ENCODE measurements at places on chromosomes 7 and 10.

DNA sequence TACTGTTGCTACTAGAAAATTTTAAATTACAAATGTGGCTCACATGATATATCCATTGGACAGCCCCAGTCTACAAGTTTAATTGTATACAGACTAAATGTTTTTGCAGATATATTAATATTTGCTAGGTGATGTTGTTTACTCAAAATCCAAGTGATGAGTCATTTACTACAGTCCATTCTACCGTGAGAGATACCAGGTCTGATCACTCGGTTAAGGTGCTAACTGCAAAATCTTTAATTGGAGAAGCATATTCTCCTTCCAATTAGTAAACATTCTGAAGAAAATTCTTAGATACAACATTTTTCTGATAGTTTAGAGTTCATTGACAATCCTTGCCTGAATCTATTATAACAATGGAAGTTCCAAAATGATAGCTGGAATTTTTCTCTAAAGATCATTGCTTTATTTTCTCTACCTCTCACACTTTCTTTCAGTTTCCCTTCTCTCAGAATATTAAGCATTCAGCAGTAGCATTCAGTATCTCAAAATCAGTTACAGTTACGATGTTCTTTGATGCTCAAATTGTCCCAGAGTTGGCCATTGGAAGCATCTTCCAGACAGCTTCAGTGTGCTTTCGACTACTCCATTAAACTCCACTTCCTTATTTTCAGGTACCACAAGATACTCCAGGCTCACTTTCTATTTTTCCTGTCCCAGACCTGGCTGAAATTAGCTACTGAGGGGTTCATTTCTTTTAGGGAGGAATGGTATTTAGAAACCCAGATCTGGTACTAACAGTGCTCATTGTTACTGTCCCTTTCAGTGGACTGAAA, 2.3 kb downstream of the ABCB1 start:
- no peak for DNase-seq

- DNase-seq, result no peak
Observed at GRCh38 chr7:95429241-95429990, 5.4 kb downstream of the PON2 start.

DNA sequence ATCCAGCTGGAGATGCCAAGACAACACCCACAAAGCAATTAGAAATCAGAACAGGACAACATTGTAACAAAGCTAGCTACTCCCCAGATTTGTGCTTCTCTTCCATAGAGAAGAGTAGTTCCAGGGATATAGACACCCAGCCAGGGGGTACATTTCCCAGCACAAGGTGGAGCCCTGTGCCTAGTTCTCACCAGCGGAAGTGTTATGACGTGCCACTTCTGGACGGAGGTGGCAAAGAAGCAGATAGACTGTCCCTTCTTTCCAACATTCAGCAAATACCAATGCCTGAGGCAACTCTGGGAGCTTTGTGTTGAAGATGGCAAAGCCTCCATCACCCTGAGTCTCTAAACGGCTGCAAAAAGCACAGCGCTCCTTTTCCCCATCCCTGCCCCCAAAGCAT, 23.4 kb upstream of the GSAP start:
- no peak for DNase-seq

DNA sequence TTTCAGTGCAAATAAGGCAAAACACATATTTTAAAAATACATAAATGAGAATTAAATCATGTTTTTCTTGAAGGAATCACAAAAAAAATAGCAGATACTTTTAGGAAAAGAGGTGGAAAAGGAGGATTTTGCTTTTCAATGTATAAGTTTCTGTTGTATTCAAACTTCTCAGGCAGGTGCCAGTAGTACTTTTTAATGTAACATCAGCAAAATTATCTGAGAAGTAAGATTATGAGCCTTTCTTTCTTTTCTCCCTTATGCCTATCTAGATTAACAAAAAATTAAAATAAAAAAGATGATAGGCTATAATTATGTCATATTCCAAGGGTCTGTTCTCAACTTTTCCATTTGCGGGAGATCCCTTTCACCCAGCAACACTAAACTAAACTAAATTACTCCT, 2.6 kb downstream of the DRGX start:
- no peak for DNase-seq

DNA sequence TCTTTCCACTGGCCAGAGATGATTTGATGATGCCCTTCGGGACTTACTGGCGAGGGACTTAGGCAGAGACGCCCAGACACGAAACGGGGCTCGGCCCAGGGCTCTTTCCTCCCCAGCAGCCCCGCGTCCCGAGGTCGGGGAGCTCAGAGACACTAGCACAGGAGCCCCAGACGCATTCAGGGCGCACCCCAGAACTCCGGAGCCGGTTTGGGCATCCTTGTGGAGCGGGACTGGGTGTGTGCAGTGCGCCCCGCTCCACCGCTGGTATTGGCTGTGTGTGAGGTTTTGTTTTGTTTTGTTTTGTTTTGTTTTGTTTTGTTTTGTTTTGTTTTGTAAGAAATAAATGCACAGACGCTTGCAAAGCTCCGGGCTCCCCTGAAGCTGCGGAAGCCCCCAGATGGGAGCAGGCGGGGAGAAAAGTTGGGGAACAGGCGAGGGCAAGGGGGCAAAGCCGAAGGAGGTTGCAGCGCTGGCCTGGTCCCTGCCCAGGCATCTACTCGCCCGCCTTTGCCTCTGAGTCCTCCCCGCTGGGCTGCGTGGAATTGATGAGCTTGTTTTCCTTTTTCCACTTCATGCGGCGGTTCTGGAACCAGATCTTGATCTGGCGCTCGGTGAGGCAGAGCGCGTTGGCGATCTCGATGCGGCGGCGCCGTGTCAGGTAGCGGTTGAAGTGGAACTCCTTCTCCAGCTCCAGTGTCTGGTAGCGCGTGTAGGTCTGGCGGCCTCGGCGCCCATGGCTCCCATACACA, 1.9 kb upstream of the HOXA5 start:
- no peak for DNase-seq

DNA sequence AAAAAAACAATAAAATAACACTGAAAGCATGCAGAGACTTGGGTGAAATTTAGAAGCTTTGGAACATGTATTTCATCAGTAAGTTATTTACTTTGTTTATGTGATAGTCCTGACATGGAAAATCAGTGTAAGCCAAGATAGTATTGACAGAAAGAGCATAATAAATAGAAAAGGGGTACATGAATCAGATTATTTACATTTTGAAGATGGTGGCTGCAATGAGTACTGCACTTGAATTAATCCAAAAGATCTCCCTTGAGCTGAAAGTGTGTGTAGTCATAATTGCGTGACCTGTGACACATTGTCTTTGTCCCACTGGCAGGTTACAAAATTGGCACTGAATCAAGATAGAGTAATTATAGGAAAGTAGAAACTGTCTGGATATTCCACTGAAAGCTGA, 562.9 kb downstream of the GFRA1 start:
- DNase-seq, result no peak

GRCh38 chr7:92044148-92044547, 90.1 kb downstream of the CYP51A1 start:
- no peak for DNase-seq

DNA sequence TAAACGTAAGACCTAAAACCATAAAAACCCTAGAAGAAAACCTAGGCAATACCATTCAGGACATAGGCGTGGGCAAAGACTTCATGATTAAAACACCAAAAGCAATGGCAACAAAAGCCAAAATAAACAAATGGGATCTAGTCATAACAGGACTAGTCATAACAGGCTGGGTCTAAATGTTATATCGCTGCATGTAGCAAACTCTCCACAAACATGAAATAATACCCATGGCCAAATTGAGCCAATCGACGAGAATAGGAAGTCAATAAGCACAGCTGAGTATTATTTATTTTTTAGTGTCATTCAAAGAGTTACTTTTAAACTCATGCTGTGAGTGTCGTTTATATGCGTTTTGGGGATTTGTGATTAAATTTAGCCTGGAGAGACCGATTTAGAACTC, 225.1 kb downstream of the TFEC start:
- no peak for DNase-seq

DNA sequence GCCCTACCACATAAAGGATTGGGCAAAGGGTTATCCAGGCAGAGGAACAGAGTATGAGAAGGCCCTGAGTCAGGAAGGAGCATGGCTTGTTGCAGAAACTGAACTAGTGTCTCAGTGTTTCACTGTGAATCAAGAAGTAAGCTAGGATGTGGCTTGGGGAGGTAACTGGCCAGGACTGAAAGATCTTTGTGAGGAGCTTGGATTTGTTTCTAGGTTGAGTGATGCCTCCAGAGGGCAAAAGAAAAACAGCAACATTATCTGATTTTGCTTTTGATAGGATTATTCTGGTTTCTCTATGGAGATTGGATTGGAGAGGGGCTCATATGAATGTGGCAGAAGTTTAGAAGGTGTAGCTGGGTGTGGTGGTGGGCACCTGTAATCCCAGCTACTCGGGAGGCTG, 137.9 kb upstream of the HDAC9 start:
- no peak for DNase-seq

- no peak for DNase-seq
Observed at GRCh38 chr7:148398844-148399365, 191.7 kb upstream of the C7orf33 start.

GRCh38 chr7:75866489-75867389, 12.1 kb upstream of the RHBDD2 start:
- DNase-seq, result peak; percentile 27

- no peak for DNase-seq
Observed at GRCh38 chr10:67794909-67795460, 43.0 kb downstream of the DNAJC12 start.

DNA sequence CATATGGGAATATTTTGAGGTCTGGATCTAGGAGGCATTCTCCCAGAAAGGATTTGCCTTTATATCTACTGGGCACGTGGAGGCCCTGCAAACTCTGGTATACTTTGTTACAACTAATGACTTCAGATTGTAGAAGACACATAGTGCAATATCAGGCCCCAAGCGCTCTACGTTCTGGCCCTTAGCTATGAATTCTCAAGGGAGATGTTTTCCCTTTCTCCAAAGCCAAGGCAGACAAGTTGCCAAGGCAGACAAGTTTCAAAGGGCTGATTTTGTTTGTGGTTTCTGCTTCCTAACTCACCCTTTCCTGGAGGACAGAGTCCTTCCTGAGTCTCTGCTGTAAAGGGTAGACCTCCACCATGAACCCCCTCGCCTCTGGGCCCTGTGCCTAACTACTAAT, 99.4 kb upstream of the CTTNBP2 start:
- no peak for DNase-seq

DNA sequence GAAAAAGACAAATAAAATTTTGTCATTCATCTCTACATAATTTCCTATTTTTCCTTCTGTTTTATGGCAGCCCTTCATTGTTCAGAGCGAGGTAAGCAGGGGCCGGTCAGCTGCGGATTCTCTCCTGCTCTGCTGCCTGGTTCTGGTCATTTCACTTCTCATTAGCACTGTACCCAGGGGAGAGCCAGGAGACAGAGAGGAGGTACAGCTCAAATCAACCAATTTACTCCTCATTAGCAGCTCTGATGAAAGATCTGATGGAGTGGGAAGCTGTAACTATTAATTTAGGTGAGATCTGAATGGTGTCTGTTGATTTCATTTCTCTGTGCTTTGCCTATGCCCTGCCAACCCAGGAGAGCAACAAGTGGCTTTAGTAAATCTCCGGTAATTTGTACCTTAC, 241.5 kb upstream of the PFKP start:
- no peak for DNase-seq

DNA sequence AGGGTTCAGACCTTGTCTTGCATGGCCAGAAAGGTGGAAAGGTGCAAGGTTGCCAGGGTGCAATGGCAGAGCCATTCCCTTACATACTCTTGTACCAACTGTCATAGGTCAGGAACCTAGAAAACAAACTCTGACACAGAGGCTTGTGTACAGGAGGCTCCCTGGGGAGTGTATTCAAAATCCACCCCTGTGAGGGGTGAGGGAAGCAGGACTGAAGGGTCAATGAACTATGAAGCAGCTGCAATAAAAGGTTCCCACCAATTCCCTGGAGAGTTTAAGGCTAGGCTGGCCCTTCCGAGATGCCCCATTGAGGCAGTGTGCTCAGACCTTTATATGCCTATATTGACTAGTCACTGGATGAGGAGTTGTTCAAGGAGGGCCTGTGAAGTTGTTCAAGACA, 13.9 kb upstream of the CUZD1 start:
- no peak for DNase-seq

DNA sequence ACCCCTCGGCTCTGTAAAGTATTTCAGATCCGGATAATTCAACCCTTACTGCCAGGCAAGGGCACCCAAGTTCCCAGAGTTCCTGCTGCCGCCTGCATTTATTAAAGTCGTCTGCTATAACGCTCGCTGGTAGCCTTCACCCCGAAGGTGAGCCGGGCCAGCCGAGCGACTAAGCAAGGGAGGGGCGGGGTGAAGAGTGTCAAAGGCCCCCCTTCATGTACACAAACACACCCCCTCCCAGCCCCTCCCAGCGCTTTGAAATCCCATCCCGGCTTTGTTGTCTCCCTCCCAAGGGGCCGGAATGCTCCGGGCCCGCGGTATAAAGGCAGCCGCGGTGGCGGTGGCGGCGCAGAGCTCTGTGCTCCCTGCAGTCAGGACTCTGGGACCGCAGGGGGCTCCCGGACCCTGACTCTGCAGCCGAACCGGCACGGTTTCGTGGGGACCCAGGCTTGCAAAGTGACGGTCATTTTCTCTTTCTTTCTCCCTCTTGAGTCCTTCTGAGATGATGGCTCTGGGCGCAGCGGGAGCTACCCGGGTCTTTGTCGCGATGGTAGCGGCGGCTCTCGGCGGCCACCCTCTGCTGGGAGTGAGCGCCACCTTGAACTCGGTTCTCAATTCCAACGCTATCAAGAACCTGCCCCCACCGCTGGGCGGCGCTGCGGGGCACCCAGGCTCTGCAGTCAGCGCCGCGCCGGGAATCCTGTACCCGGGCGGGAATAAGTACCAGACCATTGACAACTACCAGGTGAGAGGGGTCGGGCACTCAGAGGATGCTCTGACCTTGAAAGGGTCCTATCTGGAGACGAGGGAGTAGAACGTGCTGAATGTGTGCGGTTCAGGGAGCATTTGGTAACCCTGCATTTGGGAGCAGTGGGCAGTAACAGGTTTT, at the start of gene DKK1:
Gene DKK1 (plus strand): TSS at position 349 of the 889 bp plus-strand sequence. CDS start 154 bp downstream, at position 503.
- DNase-seq, result peak; percentile 39

- no peak for DNase-seq
Observed at GRCh38 chr7:82131215-82131614, 312.4 kb downstream of the CACNA2D1 start.

DNA sequence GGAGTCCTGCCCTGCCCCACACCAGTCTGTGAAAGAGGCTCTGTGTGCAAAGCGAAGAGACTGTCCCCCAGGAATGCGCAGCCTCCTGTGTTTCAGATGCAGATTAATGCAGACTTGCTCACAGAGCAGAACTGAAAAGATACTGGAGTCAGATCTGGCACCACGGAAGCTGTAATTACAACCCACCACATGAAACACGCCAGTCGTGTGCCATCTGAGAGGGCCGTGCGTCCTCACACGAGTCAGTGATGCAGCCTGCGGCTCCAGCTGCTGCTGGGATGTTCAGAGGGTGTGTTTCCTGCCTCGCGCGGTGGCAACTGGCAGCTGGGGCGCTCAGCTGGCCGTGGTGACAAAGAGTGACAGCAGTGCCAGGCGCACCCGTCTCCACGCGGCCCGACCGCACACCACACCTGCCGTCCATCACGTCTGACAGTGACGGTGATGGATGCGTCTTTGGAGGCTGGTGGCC, 50.0 kb downstream of the NKX6-2 start:
- no peak for DNase-seq

DNA sequence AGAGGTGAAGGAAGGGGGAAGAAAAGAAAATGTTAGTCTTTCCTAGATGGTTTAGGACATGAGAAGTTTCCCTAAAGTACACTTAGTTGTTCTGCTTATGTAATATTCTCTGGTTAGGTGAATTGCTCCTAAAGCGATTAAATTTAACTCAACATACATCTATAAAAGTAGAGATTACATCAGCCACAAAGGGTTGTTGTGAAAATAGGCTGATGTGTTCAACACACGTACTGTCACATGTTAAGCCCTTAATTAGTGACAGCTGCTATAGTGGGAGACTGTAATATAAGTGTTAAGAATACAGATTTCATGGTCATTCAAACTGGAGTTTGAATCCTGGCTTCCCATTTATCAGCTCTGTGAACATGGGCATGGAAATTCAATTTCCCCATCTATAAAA, 12.8 kb downstream of the HECTD2 start:
- no peak for DNase-seq
